ENCODE measurements at places on chromosomes 6 and 20. TPM values are rescaled to one million over a fixed set of nuclear protein-coding genes. Genes with fewer than 3 reads are reported as not detected.

DNA sequence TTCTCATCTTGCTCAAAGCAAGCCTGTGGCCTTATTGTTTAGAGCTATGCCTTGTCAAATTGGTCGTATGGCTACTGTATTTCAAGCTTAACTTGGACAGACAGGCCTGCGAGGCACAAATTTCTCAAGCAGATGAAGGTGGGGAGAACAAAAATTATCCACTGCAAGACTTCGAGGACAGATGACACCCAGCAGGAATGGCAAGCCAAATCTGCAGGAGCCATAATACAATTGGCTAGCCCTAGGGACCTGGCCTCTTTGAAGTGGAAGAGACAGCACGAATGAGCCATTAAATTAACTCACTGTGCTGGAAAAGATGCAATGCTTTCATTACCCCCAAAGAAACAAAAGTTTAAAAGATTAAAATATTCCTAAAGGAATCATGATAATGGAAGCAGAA, 5.0 kb upstream of the BLOC1S5 start:
- no peaks in the 10 kb centered on the region for H3K27me3 ChIP-seq
- H3K27ac ChIP-seq = no peak overlapping the region
- no peak overlapping the region for H3K4me3 ChIP-seq
- DNase-seq = no peak
- H3K4me1 ChIP-seq = peaks cover 15% of the 10 kb centered on the region
- no peaks in the 10 kb centered on the region for H3K36me3 ChIP-seq

GRCh38 chr20:51434580-51435247, 107.8 kb downstream of the NFATC2 start:
- H3K4me3 ChIP-seq = no peak overlapping the region
- no peak overlapping the region for H3K27ac ChIP-seq
- peaks cover 29% of the 10 kb centered on the region for H3K4me1 ChIP-seq
- H3K36me3 ChIP-seq = peaks cover 82% of the 10 kb centered on the region

GRCh38 chr6:34723203-34723602, 26.6 kb upstream of the ILRUN start:
- no peak overlapping the region for H3K27ac ChIP-seq
- no peaks in the 10 kb centered on the region for H3K27me3 ChIP-seq
- no peak overlapping the region for H3K4me3 ChIP-seq
- no peaks in the 10 kb centered on the region for H3K36me3 ChIP-seq
- no peak for DNase-seq

DNA sequence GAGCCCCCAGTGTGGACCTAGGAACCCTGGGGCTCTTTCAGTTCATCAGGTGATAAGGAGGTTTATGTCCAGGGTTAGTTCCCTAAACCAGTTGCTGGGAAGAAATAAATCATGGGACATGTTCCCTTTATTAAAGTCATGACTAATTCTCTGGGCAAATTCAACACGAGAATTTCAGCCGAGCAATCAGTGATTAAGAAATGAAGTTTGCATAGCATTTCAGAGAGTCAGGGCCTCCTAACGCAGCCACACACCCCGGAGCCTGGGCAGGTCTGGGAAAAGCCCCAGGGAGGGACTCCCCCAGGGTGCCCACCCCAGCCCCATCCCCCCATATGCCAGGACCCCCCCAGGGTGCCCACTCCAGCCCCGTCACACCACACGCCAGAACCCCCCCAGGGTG, 20.1 kb downstream of the SLCO4A1 start:
- no peak overlapping the region for H3K4me3 ChIP-seq
- H3K36me3 ChIP-seq = peaks cover 30% of the 10 kb centered on the region
- no peaks in the 10 kb centered on the region for H3K27me3 ChIP-seq
- no peak for DNase-seq

- H3K27me3 ChIP-seq = no peaks in the 10 kb centered on the region
- peaks cover 12% of the 10 kb centered on the region for H3K4me1 ChIP-seq
- DNase-seq = no peak
- H3K27ac ChIP-seq = no peak overlapping the region
Measured at GRCh38 chr20:25389401-25389857, 1.2 kb downstream of the ABHD12 start.

Gene MUC21
- not detected for total RNA-seq

DNA sequence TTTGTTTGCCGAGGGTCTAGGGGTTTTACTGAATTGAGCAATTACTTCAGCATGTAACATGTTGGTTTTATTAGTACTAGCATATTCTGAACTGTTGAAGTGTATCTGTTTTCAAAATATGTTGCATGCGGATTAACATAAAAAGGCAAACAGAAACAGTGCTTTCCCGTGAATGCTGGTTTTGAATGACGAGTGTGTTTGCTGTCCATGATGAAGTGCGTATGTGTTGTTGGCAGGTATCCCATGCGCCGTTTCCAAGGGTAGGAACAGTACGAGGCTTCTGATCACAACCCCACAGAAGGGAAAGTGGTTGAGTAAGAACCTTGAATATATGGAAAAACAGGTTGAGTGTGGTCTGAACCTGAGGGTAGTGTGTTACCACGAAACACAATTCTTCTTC, 232.9 kb downstream of the SAMD5 start:
- no peaks in the 10 kb centered on the region for H3K36me3 ChIP-seq
- H3K4me1 ChIP-seq = no peaks in the 10 kb centered on the region
- no peak overlapping the region for H3K27ac ChIP-seq

Data from activated B cell treated with CpG ODN at 0.5 μM for 24 hours (primary cell).